Mesendoderm (in vitro differentiated cells): ENCODE measurements at places on chromosomes 3 and 15.

DNA sequence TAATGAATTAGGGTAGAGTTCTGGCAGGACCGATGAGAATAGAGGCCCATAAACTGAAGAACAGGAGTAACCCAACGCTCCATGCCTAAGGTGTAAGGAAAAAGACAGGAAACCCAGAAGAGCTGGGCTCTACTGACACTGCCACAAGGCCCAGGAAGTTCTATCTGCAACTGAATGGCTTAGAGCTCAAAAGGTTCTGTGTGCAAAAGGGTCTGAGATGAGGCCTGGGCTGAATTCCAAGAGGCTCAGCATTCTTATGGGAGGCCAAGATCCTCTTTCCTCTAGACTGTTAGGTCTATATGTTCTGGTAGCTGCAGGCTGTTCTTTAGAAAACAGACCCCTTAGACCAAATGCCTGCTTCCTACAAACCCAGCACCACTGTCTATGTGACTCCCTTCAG, 30.5 kb upstream of the PRSS50 start:
- no peak for DNase-seq

- DNase-seq: peak; percentile 92
Measured at GRCh38 chr15:63046917-63047760, 4.6 kb downstream of the TPM1 start.

DNA sequence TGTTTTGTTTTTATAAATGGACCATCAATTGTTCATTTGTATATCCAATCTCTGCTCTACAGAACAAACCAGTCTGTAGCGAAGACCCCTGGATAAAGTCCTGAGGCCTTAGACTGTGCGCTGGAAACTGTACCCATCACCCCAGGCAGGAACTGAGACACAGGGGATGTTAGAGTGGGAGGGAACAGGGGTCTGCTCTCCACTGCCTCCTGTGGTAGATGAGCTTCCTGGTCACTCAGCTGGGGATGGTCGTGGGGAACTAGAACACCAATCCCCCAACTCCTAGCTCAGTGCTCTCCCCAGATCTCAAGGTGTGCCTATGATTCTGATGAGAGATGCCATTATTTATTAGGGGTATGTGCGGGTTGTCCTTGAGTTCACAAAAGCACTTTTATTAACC, 340.2 kb upstream of the IGF1R start:
- no peak for DNase-seq

DNA sequence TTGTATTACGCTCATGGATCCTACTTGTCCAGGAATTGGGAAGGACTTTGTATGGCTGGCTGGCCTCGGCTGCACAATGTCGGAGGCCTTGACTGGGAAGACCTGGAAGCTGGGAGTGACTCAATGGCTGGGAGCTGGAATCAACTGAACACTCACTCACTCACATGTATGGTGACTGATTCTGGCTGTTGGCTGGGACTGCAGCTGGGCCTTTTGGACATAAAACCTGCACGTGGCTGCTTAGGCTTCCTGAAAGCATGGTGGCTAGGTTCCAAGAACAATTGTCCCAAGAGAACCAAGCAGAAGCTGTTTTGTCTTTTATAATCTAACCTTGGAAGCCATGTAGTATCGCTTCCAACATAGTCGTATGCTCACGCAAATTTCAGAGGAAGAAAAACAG, 38.0 kb upstream of the CMTM8 start:
- DNase-seq: no peak

DNA sequence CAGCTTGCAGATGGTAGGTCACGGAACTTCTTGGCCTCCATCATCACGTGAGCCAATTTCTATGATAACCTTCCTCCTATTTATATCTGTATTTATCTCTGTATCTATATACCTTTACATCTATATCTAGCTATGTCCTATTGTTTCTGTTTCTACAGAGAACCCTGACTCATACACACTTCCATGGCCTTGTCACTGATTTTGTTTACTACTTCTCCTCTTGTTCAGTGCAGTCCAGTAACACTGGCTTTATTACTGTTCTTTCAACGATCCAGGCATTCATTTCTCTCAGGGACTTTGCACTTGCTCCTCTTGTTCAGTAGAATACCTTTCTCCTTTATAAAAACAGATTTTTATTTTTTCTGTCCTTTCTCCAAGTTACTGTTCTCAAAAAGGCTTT, 937.0 kb upstream of the ALCAM start:
- no peak for DNase-seq

DNA sequence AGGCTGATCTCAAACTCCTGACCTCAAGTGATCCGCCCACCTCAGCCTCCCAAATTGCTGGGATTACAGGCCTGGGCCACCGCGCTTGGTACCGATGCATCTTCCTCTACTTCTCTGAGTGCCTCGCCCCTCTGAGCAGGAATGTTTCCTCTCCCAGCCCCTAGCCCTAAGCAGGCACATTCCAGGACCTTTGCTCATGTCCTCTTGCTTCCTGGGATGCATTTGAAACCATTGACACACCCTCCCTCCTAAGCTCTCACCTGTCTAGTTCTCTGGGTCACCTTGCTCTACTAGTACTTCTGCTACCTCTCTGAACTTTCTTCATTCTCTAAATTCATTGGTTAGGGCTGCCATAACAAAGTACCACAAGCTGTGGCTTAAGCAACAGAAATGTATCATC, 17.9 kb upstream of the UACA start:
- peak; percentile 85 for DNase-seq

DNA sequence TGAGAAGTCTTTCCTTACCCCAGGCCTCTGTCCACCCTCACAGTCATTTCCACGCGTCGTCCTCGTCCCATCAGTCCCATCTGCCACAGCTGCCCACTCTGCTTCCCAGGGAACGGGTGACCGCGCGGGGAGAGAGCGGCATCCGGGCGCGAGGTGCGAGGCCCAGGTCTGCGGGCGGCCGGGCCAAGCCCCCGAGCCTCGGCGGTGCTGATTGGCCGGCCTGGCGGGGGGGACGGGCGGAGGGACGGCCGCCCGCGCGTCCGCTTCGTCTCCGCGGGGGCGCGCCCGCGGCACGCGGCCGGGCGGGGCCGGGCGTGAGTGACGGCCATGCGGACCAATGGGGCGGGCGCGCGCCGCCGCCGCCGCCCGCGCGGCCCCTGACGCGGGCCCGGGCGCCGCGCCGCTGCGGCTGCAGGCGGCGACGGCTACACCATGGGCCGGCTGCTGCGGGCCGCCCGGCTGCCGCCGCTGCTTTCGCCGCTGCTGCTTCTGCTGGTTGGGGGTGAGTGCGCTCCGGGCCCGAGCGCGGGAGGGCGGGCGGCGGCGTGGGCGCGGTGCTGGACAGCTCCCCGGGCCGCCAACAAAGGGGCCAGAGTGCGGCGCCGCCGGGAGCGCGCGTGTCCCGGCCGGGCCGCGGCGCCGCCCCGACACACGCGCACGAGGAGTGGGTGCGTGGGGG, at the start of gene PODXL2:
TSS of gene PODXL2 (plus strand) at position 398 of the 679 bp plus-strand sequence. CDS start at position 433, 35 bp downstream.
- DNase-seq: peak; percentile 60

GRCh38 chr3:154123906-154124305, 2.7 kb downstream of the ARHGEF26 start:
- no peak for DNase-seq

DNA sequence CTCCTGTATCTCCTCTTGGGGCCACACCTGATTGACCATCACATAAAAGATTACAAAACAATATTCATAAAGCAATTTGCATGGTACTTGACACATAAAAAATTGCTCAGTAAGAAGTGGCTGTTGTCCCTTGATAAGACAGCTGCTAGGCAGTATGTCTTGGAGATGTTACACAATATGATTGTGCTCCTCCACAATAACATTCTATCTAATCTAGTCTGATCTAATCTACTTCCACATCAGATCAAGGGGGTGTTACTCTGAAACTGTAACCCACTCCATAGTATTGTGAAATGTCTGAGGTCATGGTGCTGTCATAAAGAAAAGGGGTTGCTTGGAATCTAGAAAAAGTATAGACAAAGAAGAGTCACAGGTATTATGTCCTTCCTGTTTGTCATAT, 23.4 kb upstream of the AQP9 start:
- DNase-seq: no peak

DNA sequence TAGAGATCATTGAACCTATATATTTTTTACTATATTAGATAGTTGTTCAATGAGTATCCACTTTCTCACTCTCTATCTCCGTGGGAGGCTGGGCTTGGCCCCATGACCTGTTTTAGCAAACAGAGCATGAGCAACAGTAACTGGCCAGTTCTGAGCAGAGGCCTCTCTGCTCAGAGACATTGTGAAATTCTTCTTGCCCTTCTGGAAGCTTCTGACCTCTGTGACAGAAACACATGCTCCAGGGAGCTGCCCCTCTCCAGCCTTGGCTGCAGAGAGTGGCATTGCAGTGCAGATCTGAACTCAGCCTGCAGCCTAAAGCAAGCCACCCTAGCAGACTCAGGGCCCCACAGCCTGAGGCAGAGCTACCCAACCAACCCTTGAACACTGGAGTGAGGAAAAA, 20.5 kb downstream of the FAM240A start:
- DNase-seq: no peak

GRCh38 chr3:52896151-52896550, 1.2 kb downstream of the STIMATE start:
- DNase-seq: no peak

DNA sequence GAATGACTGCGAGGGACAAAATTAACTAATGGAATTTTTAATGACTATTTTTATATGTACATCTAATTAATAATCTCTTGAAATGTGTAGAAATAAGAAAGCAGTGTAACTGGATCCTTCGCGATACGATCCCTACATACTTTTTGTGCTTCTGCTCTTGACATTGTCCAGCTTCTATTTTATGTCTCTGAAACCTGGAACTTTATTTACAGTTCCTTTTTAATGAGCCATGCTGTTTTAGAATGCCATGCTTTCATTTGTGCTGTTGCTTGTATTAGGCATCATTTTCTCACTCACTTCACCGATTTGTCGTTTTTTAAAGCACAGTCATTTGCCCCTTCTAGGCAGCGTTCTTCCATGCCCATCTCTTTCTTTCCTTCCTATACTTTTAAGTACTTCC, 301.3 kb downstream of the EDEM1 start:
- DNase-seq: no peak

GRCh38 chr15:53212785-53213184, 422.6 kb upstream of the ONECUT1 start:
- DNase-seq: no peak

DNA sequence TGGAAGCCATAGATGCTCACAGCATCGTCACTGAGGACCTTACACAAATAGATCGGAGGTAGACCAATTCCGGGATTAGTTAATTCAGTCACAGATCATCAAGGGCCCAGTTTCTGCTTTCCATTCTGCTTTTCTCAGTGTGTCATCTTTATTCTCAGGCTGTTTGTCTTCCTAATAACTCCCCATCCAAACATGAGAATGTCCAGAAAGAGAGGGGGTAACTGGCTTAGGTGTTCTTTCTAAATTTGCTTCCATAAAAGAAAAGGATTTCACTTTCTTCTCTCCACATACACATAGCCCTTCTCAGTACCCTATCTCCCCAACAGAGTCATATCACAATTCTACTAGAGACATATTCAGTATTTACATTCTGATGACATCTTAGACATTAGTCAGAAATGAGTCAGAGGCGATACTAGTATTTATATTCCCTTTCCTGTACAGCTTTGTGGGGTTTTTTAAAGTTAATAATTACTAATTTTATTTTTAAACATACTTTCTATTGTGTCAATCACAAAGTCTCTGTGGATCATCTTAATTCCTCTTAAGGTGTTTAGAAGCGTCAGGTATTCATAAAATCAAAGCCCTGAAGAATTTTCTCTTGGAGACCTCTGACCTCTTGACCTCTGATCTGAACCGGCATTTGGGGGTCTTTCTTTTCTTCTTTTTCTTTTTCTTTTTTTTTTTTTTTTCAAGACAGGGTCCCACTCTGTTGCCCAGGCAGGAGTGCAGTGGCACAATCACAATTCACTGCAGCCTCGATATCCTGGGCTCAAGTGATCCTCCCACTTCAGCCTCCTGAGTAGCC, 24.3 kb upstream of the IL12A start:
- DNase-seq: no peak

- DNase-seq: no peak
Measured at GRCh38 chr15:73624530-73624929, 8.7 kb downstream of the NPTN start.

- no peak for DNase-seq
Measured at GRCh38 chr15:98978153-98978552, 29.4 kb downstream of the PGPEP1L start.

GRCh38 chr15:80605591-80606150, 89.4 kb upstream of the ABHD17C start:
- no peak for DNase-seq

- no peak for DNase-seq
Measured at GRCh38 chr3:4645468-4645867, 152.3 kb downstream of the ITPR1 start.
